Left kidney (tissue), 8 donors: ENCODE measurements at places on chromosomes 7 and 10.

DNA sequence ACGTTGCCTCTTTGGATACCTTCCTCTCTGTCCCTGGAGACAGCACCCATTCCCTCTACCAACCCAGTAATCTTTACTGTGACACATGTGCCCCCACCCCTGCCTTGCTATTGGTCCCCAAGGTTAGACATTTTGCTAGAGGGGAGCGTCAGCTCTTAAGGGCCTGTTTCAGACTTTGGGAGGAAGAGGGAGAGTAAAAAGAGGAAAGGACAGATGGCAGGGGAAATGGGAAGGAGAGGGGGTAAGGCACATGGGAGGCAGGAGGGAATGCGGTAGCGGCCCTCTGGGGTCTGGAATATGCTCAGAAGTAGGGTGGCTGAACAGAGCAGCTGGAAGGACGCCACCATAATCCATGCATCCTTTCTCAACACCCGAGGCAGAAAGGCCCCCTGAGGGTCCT lies 12.2 kb downstream of the BLNK start:
- DNase-seq: no peak

- DNase-seq: peak; percentile 54
Measured at GRCh38 chr7:158473221-158473620, 114.4 kb downstream of the PTPRN2 start.

DNA sequence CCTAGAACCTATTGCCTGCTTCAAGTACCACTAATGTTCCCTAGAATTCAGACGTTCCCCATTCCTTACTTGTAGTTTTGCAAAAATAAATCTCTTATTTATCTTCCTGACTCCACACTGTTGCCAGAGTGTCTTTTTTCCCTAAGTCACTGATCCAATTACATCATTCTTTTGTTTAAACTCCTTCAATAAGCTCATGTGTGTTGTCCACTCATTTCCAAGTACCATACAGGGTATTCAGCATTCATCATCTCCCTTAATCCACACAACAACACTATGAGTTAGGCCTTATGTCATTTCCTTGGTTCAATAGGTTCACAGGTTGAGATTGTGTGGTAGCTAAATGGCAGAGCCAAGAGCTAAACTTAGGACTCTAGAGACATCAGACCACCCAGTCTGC lies 119.9 kb upstream of the RHOBTB1 start:
- DNase-seq: no peak

- no peak for DNase-seq
Measured at GRCh38 chr7:91880016-91880412, 488 bp downstream of the MTERF1 start.

GRCh38 chr10:77027141-77027540 lies 610.5 kb downstream of the KCNMA1 start:
- no peak for DNase-seq

- no peak for DNase-seq
Measured at GRCh38 chr10:122499491-122499941, 38.2 kb downstream of the HTRA1 start.

DNA sequence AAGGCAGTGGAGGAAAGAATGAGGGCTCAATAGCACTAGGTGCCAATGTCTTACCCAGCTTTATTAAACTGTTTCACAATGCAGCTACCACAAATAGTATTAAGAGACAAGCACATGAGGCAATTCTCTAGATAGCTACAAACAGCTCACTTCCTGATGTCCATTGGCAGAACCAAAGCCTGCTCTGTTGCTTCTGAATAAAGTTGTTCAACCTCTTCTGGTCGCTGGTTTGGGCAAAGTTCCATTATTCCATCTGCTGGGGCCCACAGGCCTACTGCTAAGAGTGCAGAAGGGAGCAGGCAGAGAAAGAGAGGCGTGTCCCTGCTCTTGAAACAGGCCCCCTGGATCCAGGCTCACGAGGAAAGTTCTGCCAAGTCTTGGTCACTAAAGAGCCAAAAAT lies 173.9 kb downstream of the ZNF438 start:
- no peak for DNase-seq

DNA sequence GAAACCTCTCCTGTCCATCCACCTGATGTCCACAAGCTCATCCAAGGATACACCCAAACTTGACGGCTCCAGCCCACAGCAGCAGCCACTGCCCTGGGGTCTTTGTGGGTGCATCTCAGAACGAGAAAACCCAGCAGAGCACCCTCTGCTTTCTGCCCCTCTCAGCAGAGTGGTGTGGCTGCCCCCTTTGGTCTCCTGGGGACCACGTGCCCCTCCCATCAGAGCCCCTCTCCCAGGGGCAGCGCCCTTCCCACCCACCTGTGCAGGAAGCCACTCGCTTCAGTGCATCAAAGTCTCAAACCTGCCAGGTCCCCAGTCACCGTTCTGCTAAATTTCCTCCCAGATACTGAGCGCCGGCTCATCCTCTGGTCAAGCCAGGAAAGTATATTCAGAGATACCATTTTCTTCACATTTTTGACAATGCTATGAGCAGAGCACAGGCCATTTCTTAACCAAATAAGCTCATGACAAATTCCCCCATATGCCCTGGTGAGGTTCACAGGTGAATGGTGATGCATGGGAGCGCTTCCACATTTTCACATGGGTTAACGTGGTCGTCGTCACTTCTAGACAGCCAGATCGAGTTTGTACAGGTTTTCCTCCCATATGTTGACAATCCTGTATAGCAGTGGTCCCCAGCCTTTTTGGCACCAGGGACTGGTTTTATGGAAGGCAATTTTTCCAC lies 32.4 kb downstream of the CAMK2B start:
- DNase-seq: no peak

GRCh38 chr10:78626471-78626870 lies 442.3 kb upstream of the ZMIZ1 start:
- DNase-seq: no peak

GRCh38 chr10:22589851-22590514 lies 124.4 kb downstream of the PIP4K2A start:
- no peak for DNase-seq

- DNase-seq: no peak
Measured at GRCh38 chr7:103972779-103973434, 16.6 kb downstream of the RELN start.

DNA sequence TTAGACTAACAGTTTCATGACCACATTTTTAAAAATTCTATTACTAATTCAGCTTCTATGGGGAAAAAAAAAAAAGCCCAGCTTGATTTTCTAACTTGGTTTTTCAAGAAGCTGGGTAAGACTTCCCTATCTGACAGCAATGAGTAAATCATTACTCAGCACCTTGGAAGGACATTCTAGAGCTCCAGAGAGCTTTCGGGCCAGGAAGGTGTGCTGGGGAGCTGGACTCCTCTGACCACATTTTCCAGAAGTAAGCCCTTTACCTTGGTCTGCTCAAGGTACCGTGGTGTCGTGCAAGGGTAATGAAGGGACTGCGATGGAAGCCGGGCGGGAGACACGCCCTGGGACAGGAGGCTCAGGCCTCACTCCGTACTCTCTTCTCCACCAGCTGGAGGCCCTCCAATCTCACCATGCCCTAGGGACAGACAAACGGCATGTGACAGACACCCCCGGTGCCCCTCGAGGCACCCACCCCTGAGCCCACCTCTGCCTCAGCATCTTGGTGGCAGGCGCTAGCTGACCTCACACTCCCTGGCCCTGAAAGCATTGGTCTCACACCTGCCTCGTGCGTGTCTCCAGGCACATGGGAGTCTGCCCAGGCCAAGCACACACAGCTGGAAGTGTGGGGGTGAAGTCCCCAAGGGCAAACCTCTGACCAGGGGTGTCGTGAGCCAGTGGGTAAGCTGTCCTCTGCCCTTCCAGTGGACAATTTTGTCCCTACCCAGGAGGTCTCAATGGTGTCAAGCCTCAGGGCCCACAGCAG lies 152.1 kb downstream of the OAT start:
- no peak for DNase-seq
